Naive B cell (primary cell): ENCODE measurements at places on chromosomes 4 and X.

GRCh38 chr4:155789391-155789790 is 30.6 kb downstream of the GUCY1B1 start:
- H3K4me3 ChIP-seq, result no peak overlapping the region
- H3K27me3 ChIP-seq, result no peaks in the 10 kb centered on the region
- no peak for DNase-seq
- peaks cover 4% of the 10 kb centered on the region for H3K4me1 ChIP-seq

DNA sequence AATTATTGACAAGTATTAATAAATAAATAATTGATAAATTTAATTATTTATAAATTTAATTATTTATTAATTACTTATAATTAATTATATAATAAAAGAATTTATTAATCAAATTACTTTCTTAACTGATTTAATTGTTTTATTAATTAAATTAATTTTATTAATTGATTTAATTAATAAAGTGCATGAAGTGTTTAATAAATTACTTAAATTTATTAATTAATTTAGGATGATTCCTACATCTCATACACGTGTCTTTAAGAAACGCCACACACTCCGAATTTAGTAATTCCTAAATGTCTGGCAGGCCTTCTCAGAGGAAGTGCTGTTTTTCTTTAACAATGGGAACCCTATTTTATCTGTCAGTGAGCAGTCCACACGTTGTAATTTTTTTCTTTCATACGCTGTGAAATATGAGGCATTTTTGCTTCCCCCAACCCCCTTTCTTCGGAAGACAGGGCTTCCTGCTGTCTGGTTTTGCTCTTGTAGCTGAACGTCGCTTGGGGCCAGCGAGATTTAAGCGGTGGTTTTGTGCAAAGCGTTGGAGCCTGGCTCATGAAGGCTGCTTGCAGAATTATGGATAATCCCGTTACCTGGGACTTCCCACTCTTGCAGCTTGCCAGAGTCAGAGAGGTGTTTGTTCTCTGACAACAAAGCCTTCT is 46.8 kb downstream of the CRLF2 start:
- H3K27me3 ChIP-seq, result peaks cover 9% of the 10 kb centered on the region
- H3K36me3 ChIP-seq, result no peaks in the 10 kb centered on the region
- no peak overlapping the region for H3K27ac ChIP-seq
- H3K4me1 ChIP-seq, result peaks cover 12% of the 10 kb centered on the region

DNA sequence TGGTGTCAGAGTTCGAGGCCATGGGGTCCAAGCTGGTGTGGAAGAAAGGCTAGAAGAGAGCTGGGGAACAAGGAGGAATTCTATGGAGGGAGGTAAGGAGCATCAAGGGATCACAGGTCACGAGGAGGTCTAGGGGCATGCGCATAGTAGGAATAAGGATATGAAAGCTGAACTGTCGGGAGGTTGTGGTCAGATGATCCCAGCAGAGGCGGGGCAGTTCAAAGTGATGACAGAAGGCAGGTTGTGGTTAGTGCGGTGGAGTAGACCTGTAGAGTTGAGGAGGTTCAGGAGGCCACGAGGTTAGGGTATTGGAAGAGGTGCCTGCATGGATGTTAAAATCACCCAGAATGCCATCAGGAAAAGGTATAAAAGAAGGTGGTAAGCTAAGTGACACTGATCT is 156.3 kb downstream of the TMEM164 start:
- no peak for DNase-seq
- H3K4me1 ChIP-seq, result peaks cover 10% of the 10 kb centered on the region
- H3K27ac ChIP-seq, result peak overlapping the region; percentile 27

- peak overlapping the region; percentile 48 for H3K4me3 ChIP-seq
- no peak for DNase-seq
- no peaks in the 10 kb centered on the region for H3K27me3 ChIP-seq
- peak overlapping the region; percentile 59 for H3K27ac ChIP-seq
- peaks cover 75% of the 10 kb centered on the region for H3K4me1 ChIP-seq
- peaks cover 4% of the 10 kb centered on the region for H3K36me3 ChIP-seq
Observed at GRCh38 chrX:22060415-22061280, 28.5 kb downstream of the PHEX start.

GRCh38 chr4:8744083-8744805 is 127.4 kb downstream of the HMX1 start:
- no peak for DNase-seq
- H3K27me3 ChIP-seq, result peaks cover 5% of the 10 kb centered on the region
- H3K36me3 ChIP-seq, result no peaks in the 10 kb centered on the region

- no peak overlapping the region for H3K4me3 ChIP-seq
- H3K36me3 ChIP-seq, result no peaks in the 10 kb centered on the region
- H3K27me3 ChIP-seq, result no peaks in the 10 kb centered on the region
Observed at GRCh38 chrX:141733371-141733770, 34.8 kb upstream of the SPANXD start.

DNA sequence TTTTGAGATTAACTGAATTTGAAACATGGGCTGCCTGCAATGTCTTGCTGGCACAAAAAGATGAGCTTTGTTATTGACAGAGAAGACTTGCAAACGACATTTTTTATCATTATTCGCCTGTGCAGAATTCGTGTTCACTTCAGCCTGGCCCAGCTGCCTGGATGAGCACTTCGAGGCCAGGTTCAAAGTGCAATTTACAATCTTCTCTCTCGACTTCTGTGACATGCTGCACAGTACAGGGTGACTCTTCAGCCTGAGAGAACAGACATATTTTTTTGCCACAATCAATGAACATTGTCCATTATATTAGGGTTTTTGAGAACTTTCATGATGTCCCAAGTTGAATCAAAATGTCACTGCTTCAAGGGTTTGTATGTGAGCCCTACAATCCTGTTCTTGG is 616.5 kb downstream of the SMARCA1 start:
- no peaks in the 10 kb centered on the region for H3K4me1 ChIP-seq
- no peaks in the 10 kb centered on the region for H3K36me3 ChIP-seq
- H3K27me3 ChIP-seq, result no peaks in the 10 kb centered on the region
- H3K27ac ChIP-seq, result no peak overlapping the region
- no peak overlapping the region for H3K4me3 ChIP-seq
